ENCODE measurements at places on chromosomes 5 and 9. TPM values are rescaled to one million over a fixed set of nuclear protein-coding genes. Genes with fewer than 3 reads are reported as not detected.
A peak's percentile ranks its signal among the peaks of the same experiment; 100 is the strongest.

GRCh38 chr9:92151691-92152393 lies 36.6 kb upstream of the SPTLC1 start:
- H3K27me3 ChIP-seq: no peaks in the 10 kb centered on the region
- H3K4me3 ChIP-seq: no peak overlapping the region
- peak; percentile 84 for DNase-seq
- peak overlapping the region; percentile 75 for H3K27ac ChIP-seq
- H3K36me3 ChIP-seq: peaks cover 20% of the 10 kb centered on the region

GRCh38 chr9:75664597-75664996 lies 225.9 kb upstream of the PCSK5 start:
- no peak overlapping the region for H3K4me3 ChIP-seq
- no peak for DNase-seq
- no peaks in the 10 kb centered on the region for H3K36me3 ChIP-seq
- no peak overlapping the region for H3K27ac ChIP-seq

DNA sequence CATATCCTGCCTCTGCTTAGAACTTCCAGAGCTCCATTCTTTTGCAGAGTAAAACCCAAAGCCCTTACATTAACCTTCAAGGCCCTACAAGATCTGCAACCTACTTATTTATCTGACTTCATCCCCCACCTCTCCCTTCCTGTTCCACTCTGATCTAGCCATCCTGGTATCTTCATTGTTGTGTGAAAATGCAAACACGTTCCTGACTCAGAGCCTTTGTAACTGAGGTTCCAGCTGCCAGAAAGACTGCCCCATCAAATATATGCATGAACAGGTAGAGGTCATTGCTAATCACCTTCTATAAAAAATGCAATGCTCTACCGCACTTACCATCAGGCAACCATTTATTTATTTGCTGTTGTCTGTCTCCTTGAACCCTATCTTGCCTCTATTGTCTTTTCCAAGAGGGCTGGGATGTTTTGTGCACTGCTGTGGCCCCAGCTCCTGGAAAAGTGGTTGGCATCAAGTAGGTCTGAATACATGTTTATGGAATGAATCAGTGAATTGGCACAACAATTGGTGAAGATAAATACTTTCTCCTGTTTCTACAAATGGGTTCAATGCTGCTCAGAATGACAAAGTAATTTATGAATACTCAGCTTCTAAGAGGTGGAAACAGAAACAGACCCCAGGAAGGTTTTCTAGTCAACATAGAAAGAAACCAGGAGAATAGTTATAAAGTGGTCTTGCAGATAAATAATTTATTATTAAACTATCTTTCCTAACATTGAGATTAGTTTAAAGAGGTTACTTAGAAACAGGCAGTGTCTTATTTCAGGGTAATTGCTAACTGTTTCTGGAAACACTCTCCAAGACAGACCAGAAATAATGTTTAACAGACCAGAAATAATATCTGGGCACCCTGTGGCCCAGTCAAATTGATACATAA lies 230.6 kb upstream of the CD180 start:
- H3K36me3 ChIP-seq: no peaks in the 10 kb centered on the region
- no peak overlapping the region for H3K27ac ChIP-seq
- no peaks in the 10 kb centered on the region for H3K27me3 ChIP-seq
- no peak overlapping the region for H3K4me3 ChIP-seq
- DNase-seq: no peak

GRCh38 chr5:179436321-179437122 lies 91.3 kb upstream of the ADAMTS2 start:
- no peaks in the 10 kb centered on the region for H3K36me3 ChIP-seq
- H3K4me3 ChIP-seq: no peak overlapping the region
- H3K4me1 ChIP-seq: no peaks in the 10 kb centered on the region
- DNase-seq: no peak
- peaks cover 23% of the 10 kb centered on the region for H3K27me3 ChIP-seq

DNA sequence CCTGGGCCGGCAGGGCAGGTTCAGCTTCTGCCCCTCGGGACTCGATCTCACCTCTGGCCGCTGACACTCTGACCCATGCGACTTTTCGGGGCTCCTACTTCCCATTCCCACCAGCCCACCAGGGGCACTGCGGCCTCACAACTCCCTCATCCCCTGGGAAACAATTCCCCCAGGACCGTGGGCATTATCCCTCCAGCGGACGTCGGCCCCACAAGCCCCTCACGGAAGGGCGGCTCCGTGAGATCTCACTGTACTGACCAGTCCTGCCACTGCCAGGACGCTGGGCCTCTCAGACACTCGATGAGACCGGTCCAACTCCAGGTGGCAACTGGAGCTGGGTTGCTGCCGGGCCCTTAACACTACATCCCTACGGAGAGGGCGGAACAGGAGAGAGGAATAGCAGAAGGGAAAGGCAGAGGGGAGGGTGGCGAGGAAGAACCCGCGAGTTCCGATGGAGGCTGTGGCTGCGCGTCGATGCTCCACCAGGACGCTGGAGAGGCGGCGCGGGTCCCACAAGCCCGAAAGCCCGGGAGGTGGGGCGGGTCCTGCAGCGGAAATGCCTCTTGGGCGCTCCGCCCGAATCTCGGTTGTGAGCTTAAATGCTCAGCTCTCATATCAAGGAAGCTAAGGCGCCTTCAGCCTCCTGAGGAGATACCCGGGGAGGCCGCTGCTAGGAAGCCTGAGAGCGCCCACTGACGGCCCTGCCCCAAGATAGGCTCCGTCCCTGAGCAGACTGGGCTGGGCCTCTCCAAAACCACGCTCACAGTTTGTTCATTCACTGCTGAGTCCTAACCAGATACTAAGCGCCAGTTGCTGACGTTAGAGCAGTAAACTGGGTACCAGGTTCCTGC lies 36.3 kb downstream of the VCP start:
- peak overlapping the region; percentile 20 for H3K4me3 ChIP-seq
- peak; percentile 38 for DNase-seq
- H3K27ac ChIP-seq: peak overlapping the region; percentile 15
- peaks cover 4% of the 10 kb centered on the region for H3K4me1 ChIP-seq

DNA sequence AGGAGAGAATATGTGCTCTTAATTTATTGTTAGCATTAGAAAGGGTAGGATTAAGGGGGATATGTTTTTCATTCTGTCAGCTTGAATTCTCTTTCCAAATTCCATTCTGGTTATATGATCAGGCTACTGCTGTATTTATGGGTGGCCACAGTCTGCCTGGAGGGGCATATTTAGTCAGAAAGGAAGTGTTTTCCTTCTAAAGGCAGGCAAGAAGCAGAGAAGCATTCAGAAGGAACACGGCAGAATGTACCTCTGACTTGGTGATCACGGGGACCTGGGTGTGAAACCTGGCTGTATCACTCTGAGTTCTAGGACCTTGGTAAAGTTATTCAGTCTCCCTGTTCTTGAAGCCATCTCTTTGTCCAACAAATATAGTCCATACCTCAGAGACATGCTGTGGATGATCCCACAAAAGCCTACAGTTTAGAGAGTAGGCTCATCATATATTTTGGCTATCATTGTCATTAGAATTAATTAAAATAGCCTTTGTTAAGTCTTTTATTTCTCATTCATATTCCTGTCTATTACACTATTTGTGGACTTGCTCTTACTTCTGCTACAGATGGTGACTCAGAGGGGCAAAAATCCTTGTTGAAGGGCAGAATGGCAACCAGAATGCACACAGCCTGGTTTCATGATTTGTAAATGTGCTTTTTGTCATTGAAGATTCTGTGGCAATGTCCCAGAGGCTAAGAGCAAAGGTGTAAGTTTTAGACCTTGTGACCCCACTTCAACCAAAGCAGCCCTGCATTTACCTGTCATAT lies 2.7 kb downstream of the TNC start:
- peaks cover 14% of the 10 kb centered on the region for H3K4me1 ChIP-seq
- peaks cover 24% of the 10 kb centered on the region for H3K36me3 ChIP-seq
- H3K27ac ChIP-seq: peak overlapping the region; percentile 71

- no peaks in the 10 kb centered on the region for H3K4me1 ChIP-seq
- no peak overlapping the region for H3K4me3 ChIP-seq
- H3K27me3 ChIP-seq: no peaks in the 10 kb centered on the region
- DNase-seq: no peak
Observed at GRCh38 chr5:83125560-83125959, 48.2 kb downstream of the XRCC4 start.

SOHLH1 gene
- total RNA-seq: not detected

ALDOB gene
- not detected for total RNA-seq

Data from IMR-90 (cell line).